ENCODE measurements at places on chromosomes 1 and 21.

GRCh38 chr1:229896306-229896705 is 170.7 kb upstream of the GALNT2 start:
- no peak for DNase-seq

DNA sequence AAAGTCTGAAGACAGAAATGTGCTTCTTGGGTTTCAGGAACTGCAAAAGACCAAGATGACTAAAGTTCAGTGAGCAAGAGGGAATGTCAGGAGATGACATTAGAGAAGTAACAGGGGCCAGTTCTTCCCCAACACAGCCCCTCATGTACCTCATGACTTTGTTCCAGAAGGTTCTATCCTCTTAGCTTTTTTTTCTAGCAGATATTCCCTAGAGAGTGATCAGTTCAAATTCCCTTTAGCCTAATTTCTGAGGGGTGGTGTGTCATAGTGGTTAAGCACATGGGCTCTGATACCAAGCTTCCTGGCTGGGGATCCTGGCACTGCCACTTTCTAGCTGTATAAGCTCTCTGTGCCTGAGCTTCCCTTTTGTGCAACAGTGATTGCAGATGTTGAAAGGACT is 108.0 kb downstream of the LBR start:
- DNase-seq = no peak

DNA sequence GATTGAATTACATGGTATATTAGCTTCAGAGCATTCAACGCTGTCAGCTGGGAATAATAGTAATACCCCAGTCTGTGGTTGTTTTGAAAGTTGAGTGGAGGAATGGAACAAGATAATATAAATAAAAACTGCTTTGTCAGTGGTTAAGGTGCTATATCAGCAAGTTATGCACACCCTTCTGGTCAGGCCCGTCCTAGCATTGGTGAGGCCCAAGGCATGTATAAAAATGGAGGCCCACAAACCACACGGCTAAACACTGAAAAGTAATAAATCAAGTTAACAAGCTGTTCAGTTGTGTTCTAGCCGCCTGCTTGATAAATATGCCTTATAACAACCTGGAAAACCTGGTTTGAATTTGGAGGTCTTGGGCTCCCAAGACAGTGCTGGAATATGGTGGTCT is 77.4 kb downstream of the PSMG1 start:
- DNase-seq = no peak

DNA sequence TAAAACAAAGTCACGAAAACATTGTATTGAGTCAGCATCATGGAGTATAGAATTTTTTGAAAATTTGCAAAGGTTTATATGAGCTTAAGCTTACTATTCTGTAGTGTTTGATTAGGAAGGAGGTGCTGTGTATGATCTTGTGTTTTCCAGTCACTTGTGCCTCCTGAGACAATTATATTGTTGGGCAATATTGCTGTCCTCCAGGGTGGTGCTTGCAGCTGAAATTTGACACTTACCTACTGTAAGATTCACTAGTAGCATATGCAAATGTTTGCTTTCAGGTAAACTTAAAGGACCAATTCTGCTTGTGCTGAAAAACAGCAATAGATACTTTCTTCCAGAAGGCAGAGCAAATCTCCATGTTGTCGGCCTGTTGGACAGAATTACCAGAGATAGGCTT is 268.0 kb downstream of the TGFB2 start:
- no peak for DNase-seq

DNA sequence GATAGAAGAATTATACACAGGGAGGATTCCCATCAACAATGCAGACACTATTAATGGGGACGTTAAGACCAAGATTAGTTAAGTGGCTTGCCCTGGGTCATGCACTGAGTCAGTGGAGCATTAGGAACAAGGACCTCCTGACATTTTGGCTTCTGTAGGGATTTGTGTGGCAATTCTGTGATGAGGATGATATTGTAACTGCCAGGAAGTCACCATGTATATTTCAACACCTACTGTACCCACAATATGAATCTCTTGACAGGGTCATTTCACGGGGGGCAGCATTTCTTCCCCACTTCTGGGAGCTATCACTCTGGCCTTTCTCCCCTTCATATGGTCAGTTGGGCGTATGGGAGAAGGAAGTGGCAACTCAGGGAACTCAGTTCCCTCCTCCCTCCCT is 134.9 kb downstream of the RUNX1 start:
- no peak for DNase-seq
